ENCODE measurements at places on chromosomes 12 and 14.

GRCh38 chr14:100438678-100439592 is 115.8 kb downstream of the SLC25A47 start:
- DNase-seq, result peak; percentile 31

GRCh38 chr12:88472775-88473174 is 107.5 kb downstream of the KITLG start:
- DNase-seq, result peak; percentile 11

GRCh38 chr12:127245009-127245408 is 1022.0 kb upstream of the TMEM132C start:
- DNase-seq, result no peak

GRCh38 chr12:47397664-47398281 is 308.1 kb downstream of the RPAP3 start:
- peak; percentile 40 for DNase-seq

DNA sequence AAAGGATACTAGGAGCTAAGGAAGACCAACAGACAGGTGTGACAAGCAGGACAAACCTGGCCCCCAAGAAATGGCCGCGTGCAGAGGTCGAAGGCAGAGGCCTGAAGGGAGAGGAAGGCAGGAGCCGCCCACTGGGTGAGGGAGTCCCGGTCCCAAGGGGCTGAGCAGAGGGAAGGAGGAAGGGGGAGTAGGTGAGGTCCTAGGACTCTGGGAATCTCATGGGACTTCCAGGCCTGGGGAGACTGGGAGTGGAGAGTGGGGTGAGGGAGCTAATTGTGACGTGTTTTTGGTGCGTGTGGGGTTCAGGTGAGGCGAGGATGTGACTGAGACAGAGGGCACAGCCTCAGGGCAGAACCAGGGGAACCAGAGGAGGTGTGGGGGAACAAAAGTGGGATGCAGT is 11.7 kb upstream of the FLVCR2 start:
- no peak for DNase-seq

- DNase-seq, result no peak
These were observed 39.8 kb downstream of the NIN start for GRCh38 chr14:50791201-50791600.

GRCh38 chr14:68705741-68706283 is 87.1 kb downstream of the ZFP36L1 start:
- DNase-seq, result no peak

DNA sequence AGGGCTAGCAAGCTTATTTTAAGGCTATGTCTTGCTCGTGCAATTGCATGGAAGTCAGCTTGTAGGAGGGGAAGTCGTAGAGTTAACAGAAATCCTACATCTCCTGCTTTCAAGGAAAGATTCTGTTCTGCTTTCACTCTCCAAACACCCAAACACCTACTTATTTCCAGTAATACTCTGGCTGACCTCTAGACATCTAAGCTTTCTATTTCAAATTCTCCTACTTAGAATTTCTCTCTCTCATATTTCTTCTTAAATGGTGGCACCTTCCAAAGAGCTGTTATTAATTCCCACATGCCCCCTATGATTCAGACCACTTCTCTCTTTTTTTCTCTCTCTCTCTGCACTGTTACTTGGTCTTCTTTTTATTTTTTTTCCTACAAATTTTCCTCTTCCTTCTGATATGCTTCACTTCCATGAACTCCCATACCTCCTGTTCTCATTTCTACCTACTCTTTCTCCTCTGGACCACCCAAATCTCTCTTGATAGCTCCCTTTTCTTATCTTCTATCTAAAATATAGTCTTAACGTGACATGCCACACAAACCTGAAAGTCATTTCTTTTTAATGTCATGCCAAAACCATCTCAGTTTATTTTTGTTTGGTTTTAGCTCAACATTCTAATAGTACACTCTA is 90.8 kb downstream of the RPS6KA5 start:
- DNase-seq, result no peak

- no peak for DNase-seq
These were observed 349.7 kb upstream of the FAR2 start for GRCh38 chr12:28799348-28799747.

DNA sequence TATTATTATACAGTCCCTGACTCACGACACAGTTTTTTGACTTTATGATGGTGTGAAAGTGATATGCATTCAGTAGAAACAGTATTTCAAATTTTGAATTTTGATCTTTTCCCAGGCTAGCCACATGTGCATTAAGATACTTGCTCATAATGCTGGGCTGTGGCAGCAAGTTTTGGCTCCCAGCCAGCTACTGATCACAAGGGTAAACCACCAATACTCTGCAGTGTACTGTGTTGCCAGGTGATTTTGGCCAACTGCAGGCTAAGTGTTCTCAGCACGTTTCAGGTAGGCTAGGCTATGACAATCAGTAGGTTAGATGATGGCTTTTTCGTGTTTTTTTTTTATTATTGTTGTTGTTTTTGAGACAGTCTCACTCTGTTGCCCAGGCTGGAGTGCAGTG is 69.4 kb upstream of the ACTN1 start:
- DNase-seq, result no peak

DNA sequence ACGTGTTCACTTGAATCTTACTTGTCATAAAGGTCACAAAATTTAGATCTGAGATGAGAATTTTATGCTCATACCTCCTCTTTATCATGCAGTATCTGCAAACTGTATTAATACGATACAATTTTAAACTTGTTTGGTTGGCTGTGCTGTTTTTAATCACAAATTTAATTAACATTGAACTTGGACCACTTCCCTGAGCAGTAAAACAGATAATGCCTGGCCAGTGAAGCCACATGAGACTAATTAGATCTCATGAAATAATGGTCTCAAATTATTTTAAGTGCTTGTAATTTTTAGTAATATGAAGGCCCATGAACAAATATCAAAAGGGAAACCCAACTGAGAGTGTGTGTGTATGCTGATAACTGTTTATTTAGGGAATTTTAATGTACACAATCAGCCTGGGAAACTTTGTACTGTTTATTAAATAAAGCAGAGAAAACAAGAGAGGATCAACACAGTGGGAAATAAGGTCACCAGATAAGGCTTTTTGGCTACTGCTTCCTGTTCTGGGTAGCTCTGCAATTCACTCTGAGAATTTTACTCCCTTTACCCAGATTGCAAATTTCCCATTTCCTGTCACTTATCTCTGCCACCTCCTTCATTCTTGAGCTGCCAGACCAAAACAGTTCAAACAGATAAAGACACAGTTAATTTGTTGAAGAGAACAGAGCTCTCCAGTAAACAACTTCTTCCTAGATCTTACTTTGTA is 61.6 kb upstream of the GNPNAT1 start:
- DNase-seq, result no peak

DNA sequence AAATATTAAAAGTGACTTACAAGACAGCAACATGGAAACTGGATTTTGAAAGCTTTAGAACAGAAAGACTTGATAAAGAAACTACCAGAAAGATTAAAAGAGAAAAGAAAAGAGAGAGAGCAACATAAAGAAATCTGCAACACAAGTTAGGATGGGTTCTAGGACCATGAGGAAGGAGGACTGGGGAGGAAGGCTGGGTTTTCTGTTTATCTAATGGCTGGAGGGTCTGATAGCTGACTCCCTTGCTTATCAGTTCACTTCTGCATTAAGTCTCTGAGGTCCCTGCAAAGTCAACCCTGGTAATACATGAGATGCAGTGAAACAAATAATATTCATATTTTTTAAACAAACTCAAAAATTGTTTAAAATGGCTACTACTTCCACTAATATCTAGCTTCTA is 90.1 kb downstream of the RPAP3 start:
- DNase-seq, result no peak

- DNase-seq, result no peak
These were observed 28.3 kb downstream of the C12orf75 start for GRCh38 chr12:105358789-105359188.

GRCh38 chr12:131368668-131369071 is 342.2 kb upstream of the SFSWAP start:
- no peak for DNase-seq

- DNase-seq, result no peak
These were observed 1.4 kb downstream of the SLC25A29 start for GRCh38 chr14:100304825-100305323.

DNA sequence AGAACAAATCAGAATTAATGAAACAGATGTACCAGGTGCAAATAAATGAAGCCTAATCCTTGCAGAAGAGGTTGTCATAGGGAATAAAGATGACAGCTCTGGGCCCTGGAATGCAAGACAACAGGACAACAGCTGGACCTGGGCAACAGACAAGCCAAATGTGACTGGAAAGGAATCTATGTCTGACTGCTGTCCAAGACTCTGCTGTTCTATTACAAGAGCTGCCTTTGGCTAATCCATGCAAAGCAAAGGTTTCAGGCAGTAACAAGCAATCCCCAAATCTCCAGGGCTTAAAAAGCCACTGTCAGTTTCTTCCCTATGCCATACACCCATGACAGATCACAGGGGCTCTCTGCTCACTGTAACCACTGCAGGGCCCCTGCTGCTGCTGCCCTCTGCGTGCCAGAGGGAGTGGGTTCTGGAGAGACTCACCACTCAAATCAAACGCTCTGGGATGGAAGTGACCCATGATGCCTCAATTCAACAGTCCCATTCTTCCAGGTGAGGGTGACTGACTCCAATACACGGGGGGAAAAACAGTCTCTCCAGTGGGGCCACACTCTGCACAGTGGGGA is 218.9 kb upstream of the SFSWAP start:
- DNase-seq, result no peak

DNA sequence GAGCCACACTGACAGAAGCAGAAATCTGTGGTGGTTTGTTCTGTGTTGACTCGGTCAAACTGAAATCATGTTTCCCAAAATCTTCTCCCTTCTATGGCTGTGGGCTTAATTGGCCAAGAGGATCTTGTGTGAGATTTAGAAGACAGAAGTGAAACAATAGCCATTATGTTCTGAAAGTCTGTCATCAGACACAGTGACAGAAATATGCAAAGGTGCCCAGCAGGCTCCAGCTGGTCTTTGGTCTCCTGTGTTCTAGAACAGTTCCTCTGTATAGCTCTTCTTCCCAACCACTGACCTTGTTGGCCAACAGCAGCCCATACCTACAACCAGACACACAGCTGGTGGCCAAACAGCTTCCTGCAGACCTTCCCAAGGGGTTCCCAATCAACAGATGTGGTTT is 25.0 kb upstream of the COCH start:
- DNase-seq, result no peak

DNA sequence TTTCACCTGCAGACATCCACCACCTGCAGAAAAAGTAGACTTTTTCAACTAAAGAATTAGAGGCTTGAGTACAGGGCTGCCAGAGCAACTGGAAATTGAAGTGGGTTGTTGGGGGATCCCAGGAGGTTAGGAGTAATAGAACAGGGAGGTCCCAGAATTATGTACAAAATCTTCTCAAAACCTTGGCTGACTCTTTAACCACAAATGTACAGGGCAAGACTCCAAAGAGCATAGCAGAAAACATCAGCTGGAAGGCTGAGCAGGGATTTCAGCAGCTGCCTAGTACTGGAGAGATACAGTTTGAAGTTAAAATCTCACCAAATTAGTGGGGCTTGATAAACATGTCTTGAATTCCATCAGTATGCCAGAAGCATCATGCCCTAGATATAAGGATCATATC is 191.6 kb downstream of the CRADD start:
- DNase-seq, result peak; percentile 82

DNA sequence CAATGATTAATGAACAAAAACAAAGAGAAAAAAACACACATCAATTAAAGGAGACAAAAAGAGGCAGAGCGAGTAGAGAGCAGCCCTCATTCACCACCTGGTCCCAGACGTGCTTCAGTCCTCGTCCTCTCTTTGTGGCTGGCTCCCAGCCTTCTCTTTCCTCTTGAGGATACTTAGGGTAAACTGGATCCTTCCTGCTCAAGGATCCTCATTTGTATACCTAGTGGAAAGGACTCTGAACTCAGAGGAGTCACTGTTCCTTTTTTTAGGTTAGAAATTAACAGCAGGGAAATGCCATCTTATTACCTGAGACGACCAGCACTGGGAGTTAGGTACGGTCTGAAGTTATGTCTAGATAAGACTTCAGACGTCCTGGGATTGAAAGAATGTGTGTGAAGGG is 9.7 kb downstream of the MLEC start:
- DNase-seq, result no peak

- no peak for DNase-seq
These were observed 133.0 kb upstream of the ABCD2 start for GRCh38 chr12:39752482-39753137.

DNA sequence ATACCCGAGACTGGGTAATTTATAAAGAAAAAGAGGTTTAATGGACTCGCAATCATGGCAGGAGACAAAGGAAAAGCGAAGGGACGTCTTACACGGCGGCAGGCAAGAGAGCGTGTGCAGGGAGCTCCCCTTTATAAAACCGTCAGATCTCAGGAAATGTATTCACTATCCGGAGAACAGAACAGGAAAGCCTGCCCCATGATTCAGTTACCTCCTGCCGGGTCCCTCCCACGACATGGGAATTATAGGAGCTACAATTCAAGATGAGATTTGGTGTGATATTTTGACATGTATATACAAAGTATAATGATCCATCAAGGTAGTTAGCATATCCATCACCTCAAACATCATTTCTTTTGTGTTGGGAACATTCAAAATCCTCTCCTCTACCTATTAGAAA is 2.3 kb upstream of the CDCA4 start:
- no peak for DNase-seq

GRCh38 chr12:53743266-53744129 is 8.3 kb downstream of the CISTR start:
- DNase-seq, result no peak

DNA sequence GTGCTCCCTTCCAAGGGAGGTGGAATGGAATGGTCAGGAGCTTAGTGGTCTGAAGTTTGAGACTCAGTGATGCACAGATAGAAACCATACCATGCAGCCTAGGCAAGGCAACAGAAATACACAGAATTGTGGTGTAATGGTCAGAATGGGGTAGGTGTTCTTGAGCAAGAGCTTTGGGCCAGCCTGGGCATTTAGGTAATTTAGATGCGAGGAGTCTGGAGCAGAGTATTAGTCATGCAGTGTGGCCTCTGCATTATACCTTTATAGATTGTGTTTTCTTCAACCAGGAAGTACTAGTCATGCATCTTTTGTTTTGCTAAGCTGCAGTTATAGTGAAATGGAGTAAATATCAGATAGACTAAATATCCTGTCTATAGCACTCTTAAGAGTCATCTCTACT is 118.3 kb downstream of the DAAM1 start:
- no peak for DNase-seq

DNA sequence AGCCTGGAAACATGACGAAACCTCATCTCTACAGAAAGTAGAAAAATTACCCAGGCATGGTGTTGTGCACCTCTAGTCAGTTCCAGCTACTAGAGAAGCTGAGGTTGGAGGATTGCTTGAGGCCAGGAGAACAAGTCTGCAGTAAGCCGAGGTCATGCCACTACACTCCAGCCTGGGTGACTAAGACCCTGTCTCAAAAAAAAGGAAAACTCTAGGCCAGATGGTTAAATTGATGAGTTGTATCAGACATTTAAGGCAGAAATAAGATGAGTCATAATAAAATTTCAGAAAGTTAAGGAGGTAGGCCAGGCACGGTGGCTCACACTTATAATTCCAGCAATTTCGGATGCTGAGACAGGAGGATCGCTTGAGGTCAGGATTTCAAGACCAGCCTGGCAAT is 10.7 kb downstream of the EIF2S1 start:
- DNase-seq, result no peak

GRCh38 chr14:76432827-76433752 is 57.2 kb downstream of the ESRRB start:
- no peak for DNase-seq

All from stromal cell of bone marrow (primary cell).